ENCODE measurements at places on chromosomes 5 and 9. TPM values are rescaled to one million over a fixed set of nuclear protein-coding genes. Genes with fewer than 3 reads are reported as not detected.

GRCh38 chr5:159021136-159021900, 78.4 kb downstream of the EBF1 start:
- DNase-seq = no peak

- DNase-seq = no peak
Observed at GRCh38 chr9:106726070-106726815, 136.7 kb upstream of the ZNF462 start.

CAVIN4 gene
- total RNA-seq = 1.4 TPM

CA9 gene
- 1.5 TPM for total RNA-seq

C5orf58 gene
- total RNA-seq = not detected

GKAP1 gene
- 1.4 TPM for total RNA-seq

GRCh38 chr5:8520917-8521316, 652.0 kb downstream of the MTRR start:
- no peak for DNase-seq

PLPPR1 gene
- not detected for total RNA-seq

DNA sequence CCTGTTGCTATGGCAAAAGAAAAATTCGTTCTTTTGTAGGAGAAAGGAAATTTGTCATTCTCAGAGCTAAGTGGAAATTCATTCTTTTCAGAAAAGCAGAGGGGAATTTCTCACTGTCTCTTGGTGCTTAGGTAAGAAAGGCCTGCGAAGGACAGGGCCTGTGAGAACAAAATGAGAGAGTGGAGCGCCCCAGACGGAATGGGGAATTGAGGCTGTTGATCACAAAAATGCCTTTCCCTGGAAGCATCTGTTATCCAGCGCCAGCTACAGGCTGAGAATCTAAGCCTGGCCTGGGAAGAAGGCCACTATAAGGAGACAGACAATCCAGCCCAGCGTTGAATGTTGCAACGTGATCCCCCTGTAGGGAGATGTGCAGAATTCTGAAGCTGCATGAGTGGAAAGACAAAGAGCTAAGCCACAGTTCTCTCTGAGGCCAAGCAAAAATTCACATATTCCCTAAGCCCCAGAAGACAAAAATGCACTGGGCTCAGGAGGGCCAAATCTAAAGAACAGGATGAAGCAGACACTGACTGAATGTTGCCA, 44.8 kb upstream of the CLK4 start:
- no peak for DNase-seq

GRCh38 chr5:159887050-159887449, 29.2 kb upstream of the ADRA1B start:
- DNase-seq = no peak

IFNA13 gene
- total RNA-seq = not detected

- DNase-seq = peak; percentile 35
Observed at GRCh38 chr5:81428861-81429260, 34.9 kb upstream of the ACOT12 start.

DNA sequence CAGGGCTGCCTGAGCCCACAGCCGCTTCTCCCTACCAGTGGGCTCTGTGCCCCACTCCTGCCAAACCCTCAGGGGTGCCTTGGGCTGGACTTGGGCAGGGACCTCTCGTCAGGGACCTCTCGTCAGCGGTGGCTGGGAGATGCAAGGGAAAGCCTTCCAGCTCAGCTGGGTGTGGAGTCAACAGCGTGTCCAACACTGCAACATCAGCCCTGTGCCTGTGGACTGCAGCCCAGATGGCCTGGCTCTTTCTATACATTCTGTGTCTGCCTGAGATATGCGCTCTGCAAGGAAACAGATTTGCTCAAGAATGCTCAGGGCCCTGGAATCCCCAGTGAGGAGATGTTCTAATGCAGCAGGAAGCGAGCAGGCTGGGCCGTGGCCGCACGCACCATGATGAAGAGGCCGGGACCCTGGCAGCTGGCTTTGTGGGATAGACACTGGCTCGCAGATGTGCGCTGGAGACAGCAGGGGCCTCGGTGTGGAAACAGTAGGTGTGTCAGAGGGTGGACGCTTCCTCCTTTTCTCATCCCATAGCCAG, 85.0 kb upstream of the COL5A1 start:
- DNase-seq = peak; percentile 82

DNA sequence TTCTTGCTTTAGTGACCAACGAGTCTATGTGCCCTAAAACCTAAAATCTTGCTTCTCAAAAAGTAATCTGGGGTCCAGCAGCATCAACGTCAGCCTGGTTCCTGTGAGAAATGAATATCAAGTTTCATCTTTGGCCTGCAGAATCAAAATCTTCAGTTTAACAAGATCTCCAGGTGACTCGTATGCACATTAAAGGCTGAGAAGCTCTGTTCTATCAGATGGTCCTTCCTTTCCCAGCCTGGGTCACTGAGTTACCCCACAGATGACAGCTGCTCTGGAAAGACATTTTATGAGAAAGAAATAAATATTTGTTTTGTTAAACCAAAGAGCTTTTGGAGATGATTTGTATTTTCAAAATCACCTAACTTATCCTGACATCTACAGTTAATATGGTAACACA, 75.8 kb downstream of the ADAMTSL1 start:
- no peak for DNase-seq

DNA sequence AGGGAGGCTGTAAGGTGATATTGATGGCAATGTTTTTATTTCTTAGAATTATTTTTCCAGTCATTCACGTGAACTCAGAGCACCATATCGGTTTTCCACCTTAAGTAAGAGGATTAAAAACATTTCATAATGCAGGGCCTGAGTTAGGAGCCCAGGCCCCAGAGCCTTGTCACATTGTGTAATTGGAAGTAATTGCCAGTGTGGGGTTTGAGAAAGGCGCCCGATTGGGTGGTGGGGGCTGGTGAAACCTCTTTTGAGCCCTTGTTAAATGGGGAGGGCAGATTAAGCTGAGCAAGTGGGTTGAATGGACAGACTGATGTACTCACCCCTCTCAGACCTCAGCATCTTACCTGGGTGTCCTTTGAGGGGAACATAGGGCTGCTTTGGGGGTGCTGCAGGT, 116.7 kb upstream of the PITX1 start:
- DNase-seq = no peak

DNA sequence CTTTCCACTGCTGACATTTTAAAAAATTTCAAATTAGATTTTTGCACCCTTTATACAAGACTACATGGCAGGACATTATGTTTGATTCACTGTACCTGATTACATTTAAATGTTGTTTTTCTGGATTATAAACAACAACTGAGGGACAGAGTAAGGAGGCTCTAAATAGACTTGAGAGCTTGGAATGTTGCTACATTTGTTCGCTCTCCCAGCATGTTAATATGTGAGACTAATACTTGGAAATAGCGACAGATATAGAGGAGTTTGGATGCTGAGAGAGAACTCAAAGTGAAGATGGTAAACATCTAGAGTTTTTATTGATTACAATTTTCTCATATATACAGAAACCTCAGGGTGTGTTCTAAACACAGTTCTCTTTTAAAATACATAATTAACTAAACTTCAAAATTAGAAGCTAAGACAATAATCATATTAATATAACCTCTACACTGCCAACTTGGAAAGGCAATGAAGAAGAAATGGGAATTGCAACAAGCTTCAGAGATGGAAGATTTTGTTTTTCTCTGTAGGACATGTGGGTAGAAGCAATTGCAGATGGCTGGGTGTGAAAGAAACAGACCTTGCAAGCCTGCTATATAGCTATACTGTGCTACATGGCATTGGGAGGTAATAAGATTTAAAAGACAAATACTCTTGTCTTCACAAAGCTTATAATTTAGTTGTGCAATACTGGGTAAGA, 1.4 kb upstream of the NDFIP1 start:
- DNase-seq = no peak

DNA sequence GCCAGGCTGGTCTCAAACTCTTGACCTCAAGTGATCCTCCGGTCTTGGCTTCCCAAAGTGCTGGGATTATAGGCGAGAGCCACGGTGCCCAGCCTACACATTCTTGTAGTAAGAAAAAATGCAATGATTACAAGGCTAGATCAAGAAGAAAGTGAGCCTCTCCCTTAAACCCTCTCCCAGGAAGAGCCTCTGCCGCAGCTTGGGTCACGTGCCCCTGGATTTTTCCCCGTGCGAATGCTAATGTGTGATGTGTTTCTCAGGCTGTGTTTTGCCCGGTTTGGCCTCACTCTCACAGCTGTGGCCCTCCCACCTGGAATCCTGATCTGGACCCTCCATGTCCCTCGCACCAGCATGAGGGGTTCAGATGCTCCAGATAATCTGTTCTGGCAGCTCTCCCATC, 6.9 kb downstream of the PLPP7 start:
- no peak for DNase-seq

CFAP77 gene
- total RNA-seq = not detected

NCS1 gene
- total RNA-seq = 10.7 TPM

DNA sequence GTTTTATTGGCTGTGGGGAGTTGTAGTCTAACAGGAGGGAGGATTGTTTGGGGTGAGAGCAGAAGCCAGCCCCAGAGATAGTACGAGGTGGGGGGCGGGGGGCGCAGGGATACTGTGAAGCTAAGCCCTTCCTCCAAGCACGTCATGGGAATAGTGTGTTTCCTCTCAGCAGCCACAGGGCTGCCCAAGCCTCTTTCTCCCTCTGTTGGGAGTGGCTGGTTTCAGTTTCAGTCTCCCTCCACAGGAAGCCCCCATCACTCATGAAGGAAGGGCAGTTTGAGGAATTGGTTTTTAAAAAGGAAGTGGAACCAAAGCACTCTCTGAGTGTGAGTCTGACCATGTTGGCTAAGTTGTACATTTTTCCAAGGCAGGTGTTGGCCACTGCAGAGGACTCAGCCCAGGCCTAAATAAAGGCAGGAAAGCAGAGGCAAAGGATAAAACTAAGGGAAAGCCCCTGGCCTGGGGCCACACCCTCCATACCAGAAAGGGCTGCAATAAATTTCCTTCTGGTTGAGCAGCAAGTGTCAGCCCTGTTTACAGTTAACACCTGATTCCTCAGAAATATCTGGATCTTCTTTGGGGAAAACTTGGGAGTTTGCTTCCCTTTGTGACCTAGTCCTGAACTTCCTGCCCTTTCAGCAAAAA, 3.2 kb downstream of the RAB24 start:
- peak; percentile 70 for DNase-seq

- peak; percentile 89 for DNase-seq
Observed at GRCh38 chr9:19431361-19432171, 22.8 kb downstream of the ACER2 start.

DNA sequence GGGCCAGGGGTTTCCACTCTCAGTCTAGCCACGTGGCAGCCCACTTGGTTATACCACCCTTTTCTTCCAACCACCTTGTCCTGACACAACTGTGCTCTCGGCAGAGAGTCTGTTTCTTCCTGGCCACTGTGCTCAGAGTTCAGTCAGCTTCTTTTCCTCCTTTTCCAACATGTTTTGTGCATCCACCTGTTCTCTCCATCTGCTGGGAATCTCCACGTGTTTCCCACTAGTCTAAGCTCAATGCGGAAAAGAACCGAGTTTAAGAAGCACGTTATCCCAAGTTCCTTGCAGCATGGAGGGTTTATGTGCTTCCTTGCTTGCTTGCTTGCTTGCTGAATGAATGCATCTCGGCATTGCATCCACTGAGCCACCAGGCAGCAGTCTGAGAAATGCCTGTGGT, 543.6 kb upstream of the DAP start:
- DNase-seq = no peak

- DNase-seq = no peak
Observed at GRCh38 chr5:90534922-90535321, 5.5 kb upstream of the LYSMD3 start.

CD72 gene
- total RNA-seq = 1.9 TPM

GABRG2 gene
- not detected for total RNA-seq

GRCh38 chr9:101047848-101048397, 19.4 kb downstream of the PLPPR1 start:
- no peak for DNase-seq

IRX2 gene
- total RNA-seq = 0.90 TPM

ELL2 gene
- total RNA-seq = 51.1 TPM

TCERG1 gene
- 66.4 TPM for total RNA-seq

DNA sequence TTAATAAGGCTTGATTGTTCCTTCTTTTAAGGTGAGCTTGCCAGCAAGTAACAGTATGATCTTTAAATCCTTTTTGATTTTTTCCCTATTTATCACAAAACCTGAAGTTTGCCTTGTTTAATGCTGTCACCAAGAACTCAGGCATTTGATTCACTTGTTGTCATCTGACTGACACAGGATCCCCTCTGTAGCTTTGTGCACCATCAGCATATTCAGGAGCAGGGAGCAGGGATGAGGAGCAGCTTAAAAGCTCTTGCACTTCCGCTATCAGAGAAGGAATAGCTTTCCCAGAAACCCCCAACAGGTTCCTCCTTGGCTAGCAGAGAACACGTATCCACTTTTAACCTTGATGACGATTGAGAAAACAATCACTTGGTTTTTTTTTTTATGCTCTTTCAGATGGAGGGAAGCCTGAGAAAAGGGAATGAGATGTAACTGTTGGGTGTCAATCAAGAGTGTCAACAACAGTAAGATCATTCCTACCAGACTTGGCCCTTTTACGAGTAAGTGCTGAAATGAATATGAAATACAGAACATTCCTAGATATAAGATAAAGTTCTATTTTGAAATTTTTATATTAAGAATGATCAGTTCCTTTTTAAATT, 433.1 kb upstream of the CDH18 start:
- DNase-seq = no peak

DNA sequence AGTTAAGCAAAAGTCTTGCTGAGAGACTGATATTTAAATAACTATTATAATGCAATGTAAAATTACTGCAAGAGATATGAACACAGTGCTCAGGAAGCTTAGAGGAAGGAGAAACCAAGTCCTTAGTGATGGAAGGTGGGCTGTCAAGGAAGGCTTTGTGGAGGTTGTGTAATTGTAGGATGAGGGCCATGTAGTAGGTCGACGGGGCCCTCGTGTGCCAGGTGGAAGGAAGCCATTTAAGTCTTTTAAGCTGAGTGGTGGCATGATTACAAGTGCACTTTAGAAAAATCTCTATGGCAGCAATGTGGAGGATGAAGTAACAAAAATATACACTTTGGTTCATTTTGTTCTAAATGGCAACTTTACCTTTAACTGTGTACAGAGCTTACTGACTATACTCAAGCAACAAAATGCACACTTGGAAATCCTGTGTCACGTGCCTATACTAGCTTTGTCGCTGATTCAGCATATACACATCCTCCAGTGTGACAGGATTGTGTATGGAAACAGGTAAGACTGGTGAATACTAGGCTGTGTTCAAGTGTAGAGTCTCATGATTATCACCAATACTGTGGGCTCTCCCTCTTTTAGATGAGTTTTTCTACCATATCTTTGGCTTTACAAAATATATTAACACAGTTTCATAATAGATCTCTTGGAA, 78.6 kb downstream of the TMC1 start:
- no peak for DNase-seq

DNA sequence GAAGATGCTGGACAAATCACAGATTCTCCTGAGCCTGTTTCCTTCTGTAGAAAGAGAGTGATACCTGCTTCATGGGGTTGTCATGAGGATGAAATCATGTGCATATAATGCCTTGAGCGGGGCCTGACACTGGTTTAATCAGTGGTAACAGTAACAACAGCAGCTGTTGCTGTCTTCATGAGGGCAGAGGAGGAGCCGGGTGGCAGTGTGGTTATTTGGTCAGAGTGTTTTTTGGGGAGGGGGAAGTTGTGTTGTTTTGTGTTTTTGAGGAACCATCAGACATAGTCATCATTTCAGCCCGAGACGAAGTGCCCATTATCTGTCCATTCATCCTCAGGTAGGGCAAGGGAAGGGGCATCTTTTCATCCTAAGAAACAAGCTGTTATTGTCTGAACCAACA, 44.0 kb downstream of the NEURL1B start:
- no peak for DNase-seq

GRCh38 chr9:73980754-73981153, 516.4 kb upstream of the RORB start:
- DNase-seq = no peak

ZCCHC9 gene
- 26.5 TPM for total RNA-seq

CFAP90 gene
- not detected for total RNA-seq
